Activated naive CD4-positive, alpha-beta T cell treated with anti-CD3 and anti-CD28 coated beads, Interleukin-2, amount 10 ng/mL, durations not matched to agents 5 hours and 36 hours (primary cell): ENCODE measurements at places on chromosomes 3 and 15. TPM values are rescaled to one million over a fixed set of nuclear protein-coding genes. Genes with fewer than 3 reads are reported as not detected.

Gene VIPR1
- total RNA-seq, result 39.4 TPM

Gene LDHAL6B
- total RNA-seq, result not detected

Gene TMEM207
- not detected for total RNA-seq

Gene TEX55
- total RNA-seq, result not detected

Gene ITGB5
- total RNA-seq, result not detected
